ENCODE measurements at places on chromosomes 2 and 18. TPM values are rescaled to one million over a fixed set of nuclear protein-coding genes. Genes with fewer than 3 reads are reported as not detected.

Gene UGT1A1
- 0.73 TPM for total RNA-seq

Gene PCARE
- total RNA-seq = not detected

Gene SGPP2
- total RNA-seq = 18.2 TPM

Gene NBEAL1
- total RNA-seq = 74.4 TPM

GRCh38 chr2:149716687-149717086, 129.1 kb upstream of the MMADHC start:
- no peaks in the 10 kb centered on the region for H3K27me3 ChIP-seq
- DNase-seq = no peak
- H3K4me3 ChIP-seq = no peak overlapping the region
- no peaks in the 10 kb centered on the region for H3K4me1 ChIP-seq

GRCh38 chr18:43596105-43596712, 318.9 kb upstream of the SYT4 start:
- DNase-seq = no peak
- no peak overlapping the region for H3K27ac ChIP-seq
- no peaks in the 10 kb centered on the region for H3K4me1 ChIP-seq
- H3K36me3 ChIP-seq = no peaks in the 10 kb centered on the region

- peak overlapping the region; percentile 8 for H3K27ac ChIP-seq
- H3K36me3 ChIP-seq = no peaks in the 10 kb centered on the region
- no peak overlapping the region for H3K4me3 ChIP-seq
- H3K4me1 ChIP-seq = peaks cover 16% of the 10 kb centered on the region
These were observed 137.6 kb downstream of the COPS8 start for GRCh38 chr2:237223201-237223861.

- H3K27ac ChIP-seq = no peak overlapping the region
- H3K4me3 ChIP-seq = no peak overlapping the region
- H3K27me3 ChIP-seq = no peaks in the 10 kb centered on the region
- no peaks in the 10 kb centered on the region for H3K4me1 ChIP-seq
- H3K36me3 ChIP-seq = no peaks in the 10 kb centered on the region
These were observed 69.9 kb upstream of the SMAD7 start for GRCh38 chr18:49020621-49021021.

DNA sequence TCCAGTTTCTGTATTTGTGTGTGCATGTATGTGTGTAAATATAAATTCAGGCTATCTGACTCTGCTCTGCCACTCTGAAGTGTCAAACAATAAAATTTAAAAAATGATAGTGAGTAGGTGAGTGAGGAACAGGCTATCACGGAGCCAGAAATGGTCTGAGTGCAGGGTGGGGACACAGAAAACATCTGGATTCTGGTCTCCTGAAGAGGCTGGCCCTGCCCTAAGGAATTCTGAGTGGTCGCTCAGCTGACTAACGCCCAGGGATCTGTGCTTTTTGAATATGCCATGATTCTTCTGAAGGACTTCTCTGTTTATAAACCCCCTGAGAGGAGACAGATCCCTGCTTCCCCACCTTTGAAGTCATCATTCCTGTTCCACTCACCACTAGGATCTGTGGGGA, 353.9 kb upstream of the GYPC start:
- no peak for DNase-seq
- H3K4me1 ChIP-seq = no peaks in the 10 kb centered on the region
- no peaks in the 10 kb centered on the region for H3K36me3 ChIP-seq
- H3K27ac ChIP-seq = no peak overlapping the region

DNA sequence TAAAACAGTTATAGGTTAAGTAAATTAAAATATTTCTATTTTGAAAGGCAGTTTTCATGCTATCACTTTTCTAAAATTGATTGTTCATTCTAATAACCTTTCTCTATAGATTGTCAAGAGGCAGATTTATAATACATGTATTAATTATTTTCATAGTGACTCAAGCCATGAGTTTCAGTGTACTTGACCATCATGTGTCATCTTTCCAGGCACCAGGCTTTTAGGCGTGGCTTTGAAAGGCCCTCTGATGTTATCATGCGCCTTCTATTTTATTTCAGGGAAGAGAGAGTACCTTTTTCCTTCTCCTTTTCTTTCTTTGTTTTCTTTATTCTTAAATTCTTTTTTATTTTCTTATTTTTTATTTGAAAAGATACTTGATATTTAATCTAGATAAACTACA, 128.3 kb upstream of the ETAA1 start:
- DNase-seq = no peak
- H3K27ac ChIP-seq = no peak overlapping the region
- H3K36me3 ChIP-seq = no peaks in the 10 kb centered on the region

DNA sequence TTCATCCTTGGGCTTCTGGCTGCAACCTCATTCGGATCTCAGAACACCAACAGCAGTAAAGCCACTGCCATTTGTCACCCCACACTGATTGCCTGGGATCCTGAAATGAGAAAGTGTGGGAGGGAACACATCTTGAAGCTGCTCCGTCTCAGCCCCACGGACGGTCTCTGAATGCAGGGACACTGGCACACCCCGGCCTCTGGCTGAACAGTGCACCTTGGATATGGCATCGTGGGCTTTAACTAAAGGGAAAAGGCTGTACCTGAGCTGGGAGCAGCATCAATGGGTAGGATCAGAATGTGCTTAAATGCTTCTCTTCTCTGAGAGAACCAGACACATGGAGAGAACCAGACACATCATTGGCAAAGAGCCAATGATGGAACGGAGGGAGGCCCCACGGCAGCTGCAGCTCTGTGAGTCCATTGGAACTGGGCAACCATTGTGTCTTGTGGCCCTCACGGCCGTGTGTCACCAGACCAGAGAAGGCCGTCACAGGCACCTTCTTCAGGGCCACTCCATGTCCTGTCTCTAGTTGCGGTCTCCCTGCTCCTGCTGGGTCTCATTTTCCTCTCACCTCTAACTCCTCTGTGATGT, 193.4 kb upstream of the MYT1L start:
- H3K27ac ChIP-seq = no peak overlapping the region
- H3K36me3 ChIP-seq = no peaks in the 10 kb centered on the region
- no peaks in the 10 kb centered on the region for H3K27me3 ChIP-seq
- no peak for DNase-seq

All from stomach (tissue), 19 donors.